Neural crest cell (in vitro differentiated cells): ENCODE measurements at places on chromosomes 2 and 18. TPM values are rescaled to one million over a fixed set of nuclear protein-coding genes. Genes with fewer than 3 reads are reported as not detected.

Gene POMC
- 0.39 and 0.54 TPM in 2 replicates for total RNA-seq

Gene NT5C1B
- total RNA-seq, result not detected in 2 replicates

Gene CCL20
- not detected in 2 replicates for total RNA-seq

Gene ERBB4
- 10.2 and 11.0 TPM in 2 replicates for total RNA-seq

Gene TRPM8
- 0.07 TPM in 1 of 2 replicates, not detected in the other for total RNA-seq

Gene VWA3B
- not detected in 2 replicates for total RNA-seq

Gene GREB1
- total RNA-seq, result 132 and 143 TPM in 2 replicates

Gene AMER3
- total RNA-seq, result 1.3 and 1.4 TPM in 2 replicates

Gene FHOD3
- total RNA-seq, result 28.6 and 29.0 TPM in 2 replicates

DNA sequence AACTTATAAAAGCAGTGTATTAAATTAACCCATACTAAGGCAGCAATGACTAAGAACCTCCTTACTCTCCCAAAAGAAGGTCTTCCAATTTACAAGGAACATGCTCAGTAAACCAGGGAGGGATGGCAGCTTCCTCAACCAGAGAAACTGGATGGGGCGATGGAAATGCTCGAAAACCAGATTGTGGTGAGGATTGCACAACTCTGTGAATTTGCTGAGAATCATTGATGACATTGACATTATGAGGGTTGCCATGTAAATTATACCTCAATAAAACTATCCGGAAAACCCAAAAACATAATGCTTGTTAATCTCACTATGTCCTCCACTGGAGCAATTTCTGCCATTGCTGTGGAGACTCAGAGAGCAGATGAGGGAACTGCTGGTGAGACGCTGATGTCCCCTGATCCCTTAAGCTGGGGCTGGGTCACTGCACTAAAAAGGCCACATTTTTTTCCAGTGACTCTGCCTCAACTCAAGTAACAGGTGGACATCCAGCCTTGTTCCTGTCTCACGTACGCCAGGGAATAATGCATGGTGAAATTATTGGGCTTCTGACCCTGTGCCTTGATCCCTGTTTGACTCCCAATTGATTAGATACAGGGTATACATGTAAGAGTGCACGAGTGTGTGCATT lies 288.3 kb downstream of the CYP26B1 start:
- H3K27me3 ChIP-seq, result peaks cover 2% of the 10 kb centered on the region
- DNase-seq, result no peak
- no peaks in the 10 kb centered on the region for H3K4me1 ChIP-seq
- H3K4me3 ChIP-seq, result no peak overlapping the region
- no peak overlapping the region for H3K27ac ChIP-seq
- H3K36me3 ChIP-seq, result no peaks in the 10 kb centered on the region

DNA sequence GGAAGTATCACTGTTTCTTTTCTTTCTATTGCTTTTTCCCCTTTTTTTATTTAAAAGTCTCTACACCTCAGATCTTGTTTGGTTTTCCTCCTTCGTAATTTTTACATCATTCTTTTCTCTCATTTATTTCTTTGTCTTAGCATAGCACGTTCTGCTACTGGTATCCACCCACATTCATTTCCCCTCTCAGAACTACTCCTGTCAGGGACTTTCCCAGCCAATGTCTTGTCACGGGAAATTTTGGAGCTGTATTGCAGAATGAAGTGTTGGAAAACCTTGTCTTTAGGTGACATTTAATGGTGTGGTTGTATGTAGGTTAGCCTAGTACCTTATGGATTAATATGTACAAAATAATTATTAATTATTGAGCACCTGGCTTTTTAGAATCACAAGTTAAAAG lies 34.0 kb downstream of the TTLL4 start:
- peaks cover 55% of the 10 kb centered on the region for H3K36me3 ChIP-seq
- H3K27me3 ChIP-seq, result no peaks in the 10 kb centered on the region
- no peak for DNase-seq
- H3K4me3 ChIP-seq, result no peak overlapping the region

GRCh38 chr2:128388499-128388941 lies 69.9 kb upstream of the HS6ST1 start:
- no peak overlapping the region for H3K4me3 ChIP-seq
- no peak for DNase-seq
- H3K27me3 ChIP-seq, result peaks cover 61% of the 10 kb centered on the region

DNA sequence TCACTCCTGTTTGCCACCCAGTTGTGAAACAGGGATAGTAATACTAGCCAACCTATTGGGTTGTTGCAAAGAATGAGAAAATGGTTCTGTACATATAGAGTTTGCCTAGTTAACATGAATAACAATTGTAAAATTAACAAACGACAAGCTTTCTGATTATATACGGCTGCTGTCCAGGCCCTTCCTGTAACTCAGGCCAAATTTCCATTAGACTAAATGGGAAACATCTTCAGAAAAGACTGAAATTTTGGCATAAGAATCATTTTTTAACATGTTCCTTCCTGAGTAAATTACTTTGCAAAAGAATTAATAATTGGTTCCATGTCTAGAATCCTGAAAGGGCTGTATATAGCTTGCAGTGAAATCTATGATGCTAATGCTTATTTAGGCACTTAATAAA lies 117.7 kb upstream of the SATB2 start:
- H3K4me1 ChIP-seq, result no peaks in the 10 kb centered on the region
- H3K36me3 ChIP-seq, result no peaks in the 10 kb centered on the region
- H3K4me3 ChIP-seq, result no peak overlapping the region
- H3K27ac ChIP-seq, result no peak overlapping the region
- H3K27me3 ChIP-seq, result no peaks in the 10 kb centered on the region
- no peak for DNase-seq

GRCh38 chr2:226466124-226466523 lies 333.5 kb downstream of the IRS1 start:
- H3K4me1 ChIP-seq, result no peaks in the 10 kb centered on the region
- no peak overlapping the region for H3K27ac ChIP-seq
- H3K27me3 ChIP-seq, result no peaks in the 10 kb centered on the region
- H3K36me3 ChIP-seq, result no peaks in the 10 kb centered on the region
- no peak for DNase-seq
- no peak overlapping the region for H3K4me3 ChIP-seq

- peaks cover 12% of the 10 kb centered on the region for H3K4me1 ChIP-seq
- H3K27me3 ChIP-seq, result no peaks in the 10 kb centered on the region
- H3K27ac ChIP-seq, result no peak overlapping the region
- no peak overlapping the region for H3K4me3 ChIP-seq
- no peak for DNase-seq
- H3K36me3 ChIP-seq, result no peaks in the 10 kb centered on the region
Measured at GRCh38 chr2:109637749-109638570, 23.8 kb downstream of the SOWAHC start.

- peaks cover 11% of the 10 kb centered on the region for H3K4me1 ChIP-seq
- DNase-seq, result no peak
- no peak overlapping the region for H3K27ac ChIP-seq
- no peaks in the 10 kb centered on the region for H3K27me3 ChIP-seq
Measured at GRCh38 chr2:171703574-171704347, 16.5 kb downstream of the DYNC1I2 start.

DNA sequence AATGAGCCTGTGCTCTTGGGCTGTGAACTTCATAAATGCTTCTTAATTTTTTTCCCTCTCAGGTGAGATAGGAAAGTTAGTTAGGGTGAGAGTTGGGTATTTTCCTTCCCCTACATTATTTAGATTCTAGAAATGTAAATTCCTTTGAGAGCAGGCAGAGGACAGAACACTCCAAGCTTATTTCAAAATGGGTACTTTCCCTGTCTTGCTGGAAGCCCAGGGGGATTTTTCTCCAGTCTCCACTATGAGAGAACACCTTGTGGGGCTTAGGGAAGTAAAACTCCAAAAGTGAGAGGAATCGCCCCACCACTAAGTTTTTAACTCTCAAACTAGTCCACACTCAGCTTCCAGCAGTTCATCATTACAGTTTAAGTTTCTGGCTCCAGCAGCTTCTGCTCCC lies 253.2 kb upstream of the CTAGE1 start:
- H3K4me1 ChIP-seq, result no peaks in the 10 kb centered on the region
- no peak for DNase-seq
- no peak overlapping the region for H3K27ac ChIP-seq
- H3K36me3 ChIP-seq, result no peaks in the 10 kb centered on the region
- peaks cover 3% of the 10 kb centered on the region for H3K27me3 ChIP-seq
- no peak overlapping the region for H3K4me3 ChIP-seq

- DNase-seq, result no peak
- H3K27me3 ChIP-seq, result no peaks in the 10 kb centered on the region
- no peak overlapping the region for H3K27ac ChIP-seq
- H3K4me1 ChIP-seq, result no peaks in the 10 kb centered on the region
Measured at GRCh38 chr2:151869291-151869690, 41.1 kb upstream of the ARL5A start.

DNA sequence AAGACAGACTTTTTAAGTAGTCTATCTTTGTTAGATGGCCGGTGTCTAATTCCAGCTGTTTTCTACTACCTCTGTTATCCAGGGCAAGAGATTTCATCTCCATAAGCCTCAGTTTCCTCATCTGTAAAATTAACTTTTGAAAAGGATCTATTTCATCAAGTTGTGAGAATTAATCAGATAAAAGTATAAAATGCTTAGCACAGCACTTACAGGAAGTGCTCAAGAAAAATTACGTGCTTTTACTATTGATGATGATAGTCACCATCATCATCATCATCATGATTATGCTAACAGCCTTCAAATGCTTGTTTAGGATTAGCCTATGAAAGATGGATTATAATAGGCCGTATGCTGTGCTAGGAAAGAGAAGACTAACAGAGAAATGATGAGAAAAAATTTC lies 76.2 kb downstream of the CYRIA start:
- no peak overlapping the region for H3K27ac ChIP-seq
- no peak for DNase-seq
- H3K4me3 ChIP-seq, result no peak overlapping the region
- H3K27me3 ChIP-seq, result no peaks in the 10 kb centered on the region
- peaks cover 5% of the 10 kb centered on the region for H3K36me3 ChIP-seq
- peaks cover 8% of the 10 kb centered on the region for H3K4me1 ChIP-seq

- peaks cover 13% of the 10 kb centered on the region for H3K27me3 ChIP-seq
- DNase-seq, result no peak
- peaks cover 11% of the 10 kb centered on the region for H3K4me1 ChIP-seq
- no peak overlapping the region for H3K27ac ChIP-seq
- no peak overlapping the region for H3K4me3 ChIP-seq
Measured at GRCh38 chr2:158273791-158274190, 172.1 kb downstream of the UPP2 start.

- no peaks in the 10 kb centered on the region for H3K27me3 ChIP-seq
- no peaks in the 10 kb centered on the region for H3K36me3 ChIP-seq
- H3K27ac ChIP-seq, result no peak overlapping the region
- no peak for DNase-seq
Measured at GRCh38 chr2:101185085-101185484, 33.9 kb upstream of the TBC1D8 start.

DNA sequence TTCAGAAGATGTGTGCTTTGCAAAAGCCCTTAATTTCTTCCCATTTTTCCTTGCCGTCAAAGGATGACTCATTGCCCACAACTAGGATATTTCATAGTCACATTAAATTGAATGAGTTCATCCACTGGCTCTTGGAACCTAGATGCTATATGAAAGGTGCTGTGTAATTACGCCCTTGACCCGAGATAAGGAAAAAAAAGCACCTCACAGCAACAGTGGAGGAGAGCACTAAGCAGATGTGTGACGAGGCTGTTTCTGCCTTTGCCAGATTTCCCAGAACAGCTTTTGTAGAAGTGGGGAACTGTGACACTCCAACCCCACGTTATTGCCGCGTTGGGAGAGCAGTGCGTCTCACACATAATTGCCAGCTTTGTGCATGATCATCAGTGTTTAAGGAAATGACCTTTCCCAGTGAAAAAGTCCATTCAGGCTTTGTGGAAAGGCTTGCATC lies 33.3 kb upstream of the TMEM87B start:
- peak overlapping the region; percentile 87 for H3K27ac ChIP-seq
- peaks cover 23% of the 10 kb centered on the region for H3K4me1 ChIP-seq
- no peaks in the 10 kb centered on the region for H3K27me3 ChIP-seq
- H3K4me3 ChIP-seq, result no peak overlapping the region
- H3K36me3 ChIP-seq, result peaks cover under 1% of the 10 kb centered on the region
- DNase-seq, result no peak

DNA sequence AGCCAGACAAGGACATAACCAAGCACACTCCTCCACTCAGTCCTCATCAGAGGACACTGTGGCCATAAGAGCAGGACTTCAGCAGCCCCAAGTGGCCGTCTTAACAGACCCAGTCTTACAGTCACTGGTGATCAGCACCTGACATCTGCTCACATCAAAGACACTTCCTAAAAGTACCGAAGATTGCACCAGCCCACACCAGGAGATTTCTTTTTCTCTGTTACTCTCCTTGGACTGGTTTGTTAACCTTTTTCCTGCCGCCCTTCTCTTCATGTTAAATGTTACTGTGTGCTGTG lies 44.1 kb downstream of the MRPS5 start:
- DNase-seq, result no peak
- no peaks in the 10 kb centered on the region for H3K36me3 ChIP-seq
- H3K27me3 ChIP-seq, result peaks cover 37% of the 10 kb centered on the region
- H3K27ac ChIP-seq, result no peak overlapping the region
- H3K4me1 ChIP-seq, result peaks cover 19% of the 10 kb centered on the region

DNA sequence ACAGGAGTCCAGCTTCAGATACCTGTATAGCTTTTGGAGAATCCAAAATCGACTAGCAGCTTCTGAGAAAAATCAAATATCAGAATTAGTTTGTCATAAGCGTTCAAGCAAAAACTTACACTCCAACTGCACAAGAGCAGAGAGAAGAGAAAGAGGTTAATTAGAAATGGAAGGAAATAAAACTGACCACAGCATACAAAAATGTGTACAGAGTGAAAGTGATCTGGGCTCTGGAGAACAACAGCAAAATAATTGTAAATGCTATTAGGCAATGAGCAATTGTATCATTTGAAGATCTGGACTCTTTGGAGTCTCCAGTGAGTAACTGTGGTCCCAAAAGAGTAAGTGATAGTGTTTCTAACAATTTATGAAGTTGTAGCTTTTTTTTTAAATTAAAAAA lies 867.3 kb downstream of the TRIB2 start:
- no peak for DNase-seq
- H3K4me1 ChIP-seq, result no peaks in the 10 kb centered on the region
- H3K27me3 ChIP-seq, result peaks cover 3% of the 10 kb centered on the region
- no peak overlapping the region for H3K4me3 ChIP-seq
- H3K27ac ChIP-seq, result no peak overlapping the region

DNA sequence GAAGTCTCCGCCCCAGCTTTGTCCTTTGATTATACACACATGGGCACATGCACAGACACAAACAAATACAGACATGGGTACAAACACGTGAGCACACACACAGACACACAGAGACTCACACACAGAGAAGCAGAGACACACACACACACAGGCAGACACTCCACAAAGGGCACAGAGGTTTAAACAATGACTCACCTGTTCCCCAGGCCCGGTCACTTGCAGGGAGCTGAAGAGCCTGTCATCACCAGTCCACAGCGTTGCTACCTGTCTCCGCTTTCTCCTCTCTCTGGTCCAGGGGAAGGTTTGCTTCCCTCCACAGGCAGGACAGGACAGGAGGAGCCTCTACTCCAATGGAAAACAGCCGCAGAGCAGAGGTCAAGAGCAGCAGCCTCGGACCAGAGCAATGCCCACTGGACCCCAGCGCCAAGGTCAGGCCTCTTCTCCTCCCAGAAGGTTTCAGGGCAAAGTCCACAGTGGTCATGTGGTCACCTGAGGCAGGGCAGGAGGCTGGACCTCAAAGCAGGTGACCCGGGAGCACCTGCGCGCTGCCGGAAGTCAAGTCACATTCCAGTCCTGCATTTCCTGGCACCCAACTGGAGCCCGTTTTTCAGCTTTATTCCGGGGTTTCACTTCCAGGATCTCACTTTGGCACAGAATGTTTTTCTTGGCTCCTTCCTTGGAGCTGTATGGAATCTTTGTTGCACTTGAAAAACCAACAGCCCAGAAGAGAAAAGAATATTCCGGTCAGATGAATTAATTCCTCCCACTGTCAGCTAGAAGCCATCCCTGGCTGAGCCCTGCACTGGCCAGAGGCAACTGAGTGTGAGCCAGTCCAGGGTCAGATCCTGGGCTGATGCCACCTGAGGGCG lies at the start of gene RAB17:
Gene RAB17, minus strand, starts transcription at position 463 of the 869 bp plus-strand sequence. CDS start 4,580 bp downstream, outside the sequence.
- H3K4me1 ChIP-seq, result peaks cover 38% of the 10 kb centered on the region
- H3K36me3 ChIP-seq, result no peaks in the 10 kb centered on the region
- H3K27ac ChIP-seq, result no peak within 1 kb of the TSS
- no peak for DNase-seq
